ENCODE measurements at places on chromosomes 3 and 15. TPM values are rescaled to one million over a fixed set of nuclear protein-coding genes. Genes with fewer than 3 reads are reported as not detected.

DNA sequence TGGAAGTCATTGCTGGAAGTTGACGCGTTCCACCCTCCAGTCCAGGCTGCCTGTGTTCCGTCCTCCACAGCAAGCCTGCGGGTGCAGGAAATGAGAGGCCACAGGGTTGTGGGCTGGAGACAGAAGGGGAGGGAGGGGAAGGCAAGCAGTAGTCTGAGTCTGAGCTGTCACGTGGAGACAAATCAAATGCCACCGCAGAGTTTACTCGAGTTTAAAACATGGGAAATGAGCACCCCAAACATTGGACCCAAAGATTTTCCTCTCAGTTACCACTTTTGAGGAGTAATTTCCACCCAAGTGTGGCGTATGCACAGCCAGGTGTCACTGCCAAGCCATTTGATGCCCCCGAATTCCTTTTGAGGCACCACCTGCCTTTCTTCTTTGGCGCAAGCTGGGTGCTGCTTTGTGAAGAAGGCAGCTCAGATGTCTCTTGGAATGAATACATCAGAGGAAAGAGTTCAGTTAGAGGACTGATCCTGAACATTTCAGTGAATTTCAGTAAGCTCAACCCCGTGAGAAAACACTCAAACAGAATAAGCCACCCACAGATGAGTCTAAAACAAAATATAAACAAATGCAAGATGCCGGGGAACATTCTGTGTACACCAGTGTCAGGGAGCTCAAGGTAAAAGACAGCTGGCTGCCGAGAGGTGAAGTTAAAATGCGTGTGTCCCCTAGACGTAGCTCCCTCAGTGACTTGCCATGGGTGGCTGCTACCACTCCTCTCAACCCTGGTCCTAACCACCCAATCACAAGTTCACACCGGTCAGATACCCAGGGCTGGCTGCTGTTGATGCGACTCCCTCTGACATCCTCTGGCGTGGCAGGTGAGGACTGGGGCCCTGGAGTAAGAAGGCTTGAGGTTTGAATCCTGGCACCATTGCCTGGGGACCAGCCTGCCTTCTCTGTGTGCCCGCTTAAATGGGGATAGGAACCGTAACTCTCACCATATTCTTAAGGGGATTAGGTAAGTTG lies 203.8 kb downstream of the UACA start:
- no peak for DNase-seq

DNA sequence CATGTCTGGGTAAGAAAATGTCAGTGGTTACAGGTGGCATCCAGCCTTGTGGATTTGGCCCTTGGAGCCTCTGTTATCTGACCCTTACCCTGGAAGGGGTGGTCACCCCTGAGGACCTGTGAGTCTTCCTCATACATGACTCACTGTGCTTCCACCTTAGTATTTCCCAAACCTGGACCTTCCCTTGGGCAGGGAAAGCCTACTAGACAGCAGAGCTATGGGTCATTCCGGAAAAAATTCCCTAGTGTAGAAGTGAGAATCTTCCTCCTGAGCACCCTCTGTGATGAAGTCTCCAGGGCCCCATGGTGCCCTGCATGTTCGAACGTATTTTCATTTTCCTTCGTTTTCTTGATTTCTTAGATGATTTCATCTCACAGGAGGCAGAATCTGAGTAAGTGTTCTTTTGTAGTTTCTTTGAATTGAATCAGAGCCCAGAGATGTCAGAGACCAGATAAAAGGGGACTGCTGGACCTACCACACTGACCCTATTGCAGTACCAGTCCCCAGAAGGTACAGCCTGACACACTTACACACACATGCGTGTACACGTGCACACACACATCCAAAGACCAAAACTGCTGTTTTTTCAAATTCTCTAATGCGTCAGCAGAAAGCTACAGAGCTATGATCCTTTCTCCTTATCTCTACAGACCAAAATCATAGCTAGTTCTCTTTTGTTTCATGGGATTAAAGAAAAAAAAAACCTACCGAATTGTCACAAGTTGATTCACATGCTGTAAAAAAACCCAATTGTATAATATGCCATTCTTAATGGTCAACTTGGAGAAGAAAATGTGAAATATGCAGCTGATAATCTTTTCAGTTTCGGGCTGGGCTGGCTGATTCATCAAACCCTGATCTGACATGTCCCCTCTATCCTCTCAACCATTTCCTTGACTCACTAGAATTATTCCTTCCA lies 50.5 kb upstream of the ARHGEF3 start:
- no peak for DNase-seq

- no peak for DNase-seq
Measured at GRCh38 chr15:91237445-91237844, 137.4 kb downstream of the SV2B start.

DNA sequence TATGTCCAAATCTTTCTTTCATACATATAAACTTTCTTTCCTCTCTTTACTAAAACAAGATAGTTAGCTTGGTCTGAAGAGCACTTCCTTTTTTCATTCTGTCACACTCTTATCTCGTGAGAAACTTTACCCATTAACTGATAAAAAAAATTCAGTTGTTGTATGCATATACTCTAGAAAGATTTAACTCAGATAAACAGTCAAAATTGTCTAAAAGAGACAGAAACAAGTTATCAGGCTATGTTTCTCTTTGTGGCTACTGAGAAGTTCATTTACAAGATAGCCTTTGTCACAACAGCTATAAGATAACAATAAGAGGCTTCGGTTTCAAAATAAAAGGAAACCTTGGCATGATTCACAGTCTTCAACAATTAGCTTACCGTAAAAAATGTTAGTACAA lies 235.7 kb upstream of the ATP10A start:
- DNase-seq, result no peak

DNA sequence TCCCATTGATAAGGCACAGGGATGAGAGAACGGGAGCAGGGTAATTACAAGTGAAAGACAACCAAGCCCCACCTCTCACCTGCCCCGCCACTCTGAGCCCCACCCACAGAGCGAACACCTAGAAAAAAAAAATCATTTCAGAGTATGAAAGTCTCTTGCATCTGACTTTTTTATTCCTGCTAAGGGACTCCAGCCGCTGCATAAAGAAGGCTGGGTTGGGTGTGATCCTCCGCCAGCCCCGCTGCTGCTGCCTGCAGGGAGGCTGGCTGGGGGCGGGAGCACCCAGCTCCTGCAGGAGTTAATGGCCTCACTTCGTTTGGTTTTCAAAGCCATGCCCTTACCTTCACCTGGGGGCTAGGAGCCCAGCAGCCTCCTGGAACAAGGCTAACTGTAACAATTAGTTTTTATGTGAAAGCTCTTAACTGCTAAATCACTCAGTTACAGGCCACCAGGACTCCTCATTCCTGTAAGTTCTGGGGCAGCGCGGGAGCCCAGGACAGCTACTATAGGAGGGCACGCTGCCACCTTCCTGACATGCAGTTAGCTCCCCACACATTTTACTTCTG lies 78.0 kb upstream of the SNRPA1 start:
- DNase-seq, result no peak

DNA sequence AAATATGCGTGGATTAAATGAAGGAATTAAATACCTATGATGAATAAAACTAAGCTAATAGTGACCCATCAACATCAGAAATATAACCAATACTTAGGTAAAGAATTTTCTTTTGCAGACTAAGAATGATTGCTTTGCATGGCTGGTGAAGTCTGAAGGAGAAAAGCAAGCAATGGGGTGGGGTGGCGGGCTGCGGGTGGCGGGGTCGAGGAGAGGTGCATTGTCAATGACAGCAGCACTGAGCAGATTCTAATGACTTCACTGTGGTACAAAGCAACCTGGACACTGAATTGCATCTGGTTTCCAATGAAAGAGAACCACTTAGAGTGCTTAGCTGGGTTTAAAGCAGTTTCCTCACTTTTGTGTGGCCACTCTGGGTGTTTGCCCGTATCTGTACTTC lies 171.5 kb upstream of the IL12A start:
- no peak for DNase-seq

DNA sequence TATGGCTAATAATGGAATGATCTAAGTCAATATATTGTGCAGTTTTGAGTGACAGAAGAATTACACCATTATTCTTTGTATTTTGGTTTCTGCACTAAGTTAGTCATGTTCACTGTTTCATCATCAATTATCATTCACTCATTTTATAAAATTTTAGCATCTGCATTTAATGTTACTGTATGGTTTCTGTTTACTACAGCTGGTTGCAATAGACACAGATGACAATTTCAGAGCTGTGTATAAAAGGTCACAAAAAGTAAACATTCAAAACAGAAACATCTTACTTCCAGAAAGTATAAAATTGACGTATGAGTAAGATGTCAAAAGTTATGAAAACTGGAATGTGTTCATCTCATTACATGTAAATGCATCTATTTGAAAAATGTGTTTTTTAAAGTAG lies 111.1 kb upstream of the GBE1 start:
- no peak for DNase-seq

DNA sequence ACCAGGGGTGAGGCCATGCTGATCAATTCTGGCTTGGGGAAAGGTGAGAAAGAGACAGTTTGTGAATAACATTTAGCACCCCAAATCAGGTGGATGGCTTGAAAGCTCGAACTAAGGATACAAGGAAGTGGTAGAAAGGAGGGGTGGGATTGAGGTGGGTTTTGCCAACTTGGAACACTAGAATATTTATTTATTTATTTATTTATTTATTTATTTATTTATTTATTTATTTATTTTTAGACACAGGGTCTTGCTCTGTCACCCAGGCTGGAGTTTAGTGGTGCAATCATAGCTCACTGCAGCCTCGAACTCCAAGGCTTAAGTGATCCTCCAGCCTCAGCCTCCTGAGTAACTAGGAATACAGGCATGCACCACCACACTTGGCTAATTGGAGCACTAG lies 31.0 kb upstream of the THSD4 start:
- DNase-seq, result no peak

- no peak for DNase-seq
Measured at GRCh38 chr3:191030491-191030890, 168.0 kb upstream of the GMNC start.

- DNase-seq, result no peak
Measured at GRCh38 chr3:190617185-190617584, 103.3 kb downstream of the IL1RAP start.

DNA sequence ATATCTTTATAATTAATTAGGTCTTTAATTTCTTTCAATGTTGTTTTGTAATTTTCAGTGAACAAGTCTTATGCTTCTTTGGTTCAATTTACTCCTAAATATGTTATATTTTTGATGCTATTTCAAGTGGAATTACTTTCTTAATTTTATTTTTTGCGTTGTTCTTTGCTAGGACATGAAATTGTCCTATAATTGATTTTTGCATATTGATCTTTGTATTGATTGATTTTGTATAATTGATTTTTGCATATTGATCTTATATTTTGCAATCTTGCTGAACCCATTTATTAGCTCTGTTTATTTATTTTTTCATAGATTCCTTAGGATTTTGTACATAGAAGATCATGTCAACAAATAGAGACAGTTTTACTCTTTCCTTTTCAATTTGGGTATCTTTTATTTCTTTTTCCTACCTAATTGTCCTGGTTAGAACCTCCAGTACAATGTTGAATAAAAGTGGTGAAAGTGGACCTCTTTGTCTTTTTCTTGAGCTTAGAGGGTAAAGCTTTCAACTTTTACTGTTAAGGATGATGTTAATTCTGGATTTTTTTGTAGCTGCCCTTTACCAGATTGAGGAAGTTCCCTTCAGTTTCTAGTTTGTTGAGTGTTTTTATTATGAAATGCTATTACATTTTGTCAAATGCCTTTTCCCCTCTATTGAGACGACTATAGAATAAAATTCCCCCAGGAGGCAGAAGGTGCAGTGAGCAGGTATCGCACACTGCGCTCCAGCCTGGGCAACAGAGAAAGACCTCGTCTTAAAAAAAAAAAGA lies 36.8 kb upstream of the CCDC50 start:
- DNase-seq, result no peak

DNA sequence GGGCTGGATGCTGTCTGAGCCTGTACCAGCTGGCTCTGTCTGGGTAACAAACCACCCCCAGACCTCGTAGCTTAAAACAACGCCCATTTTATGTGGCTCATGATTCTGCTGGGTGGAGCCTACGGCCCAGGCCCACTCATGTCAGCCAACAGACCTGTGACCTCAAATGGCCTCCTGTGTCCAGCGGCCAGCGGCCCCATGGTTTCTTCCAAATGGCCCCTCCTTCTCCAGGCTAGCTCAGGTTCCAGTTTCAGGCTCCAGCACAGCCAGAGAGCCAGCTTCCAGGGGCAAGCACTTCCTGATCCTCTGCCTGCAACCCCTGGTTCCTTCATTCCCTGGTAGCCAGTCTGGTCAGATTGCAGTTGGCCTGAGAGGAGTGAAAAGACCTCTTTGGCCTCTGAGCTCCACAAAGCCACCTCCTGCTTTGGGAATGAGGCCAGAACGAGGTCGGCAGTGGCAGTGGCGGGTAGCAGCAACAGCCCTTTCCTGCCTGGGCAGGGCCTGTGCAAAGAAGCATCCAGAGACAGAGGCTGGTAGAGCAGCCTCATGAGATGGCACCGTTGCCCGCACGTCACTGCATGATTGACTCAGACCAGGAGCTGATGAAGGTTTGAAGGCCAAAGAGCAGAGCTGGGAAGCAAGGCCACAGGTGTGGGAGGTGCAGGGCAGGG lies 21.0 kb upstream of the PLXNA1 start:
- no peak for DNase-seq

GRCh38 chr3:180294282-180295027 lies 257.7 kb upstream of the PEX5L start:
- no peak for DNase-seq

- no peak for DNase-seq
Measured at GRCh38 chr15:101313041-101313761, 18.2 kb upstream of the SNRPA1 start.

DNA sequence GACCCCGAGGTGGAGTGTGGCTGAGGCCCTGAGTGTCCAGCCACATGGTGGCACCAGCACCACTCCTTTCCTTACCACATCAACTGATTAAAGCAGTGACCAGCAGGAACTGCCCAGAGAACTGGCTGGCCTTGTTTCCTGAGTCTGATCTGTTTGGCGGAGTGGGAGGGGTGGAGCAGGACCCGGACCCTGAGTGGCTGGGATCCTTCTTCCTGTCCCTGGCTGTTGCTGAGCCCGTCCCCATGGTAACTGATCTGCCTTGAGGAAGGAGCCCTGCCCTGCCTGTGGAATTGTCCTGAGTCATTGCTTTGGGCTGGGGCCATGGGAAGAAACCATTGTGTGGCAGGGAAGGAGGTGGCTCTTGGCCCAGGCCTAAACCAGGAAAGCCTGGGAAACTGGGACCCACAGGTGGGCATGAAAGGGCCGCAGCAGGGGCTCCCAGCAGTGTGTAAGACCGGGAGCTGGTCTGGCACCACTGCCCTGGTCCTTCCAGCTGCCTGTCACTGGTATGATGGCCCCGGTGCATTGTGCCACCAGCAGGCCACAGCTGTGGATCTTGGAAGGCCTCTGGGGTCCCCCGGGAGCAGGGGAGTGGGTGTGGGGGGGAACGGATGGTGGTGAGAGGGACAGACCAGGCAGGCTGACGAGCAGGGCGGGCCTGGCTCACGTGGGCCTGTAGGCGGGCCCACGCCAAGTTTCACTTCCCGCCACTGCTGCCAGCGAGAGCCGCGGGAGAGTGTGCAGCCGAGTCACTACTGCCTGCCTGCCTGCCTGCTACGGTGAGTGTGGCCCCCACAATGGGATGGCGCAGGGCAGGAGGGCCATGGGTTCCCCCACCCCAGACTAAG lies 19.2 kb downstream of the ATRIP start:
- DNase-seq, result peak; percentile 95

- no peak for DNase-seq
Measured at GRCh38 chr3:134751831-134752230, 43.2 kb upstream of the EPHB1 start.

The C3orf85 gene
- total RNA-seq, result not detected

The CYP19A1 gene
- not detected for total RNA-seq

The PLSCR2 gene
- total RNA-seq, result not detected

The RPL32 gene
- 1,357 TPM for total RNA-seq

The GPR62 gene
- total RNA-seq, result 0.06 TPM

The DNAJB8 gene
- not detected for total RNA-seq

The GOLGA6D gene
- total RNA-seq, result not detected

Measured in glomerular endothelial cell (primary cell).